Motor neuron (in vitro differentiated cells): ENCODE measurements at places on chromosomes 12 and 14. TPM values are rescaled to one million over a fixed set of nuclear protein-coding genes. Genes with fewer than 3 reads are reported as not detected.

DNA sequence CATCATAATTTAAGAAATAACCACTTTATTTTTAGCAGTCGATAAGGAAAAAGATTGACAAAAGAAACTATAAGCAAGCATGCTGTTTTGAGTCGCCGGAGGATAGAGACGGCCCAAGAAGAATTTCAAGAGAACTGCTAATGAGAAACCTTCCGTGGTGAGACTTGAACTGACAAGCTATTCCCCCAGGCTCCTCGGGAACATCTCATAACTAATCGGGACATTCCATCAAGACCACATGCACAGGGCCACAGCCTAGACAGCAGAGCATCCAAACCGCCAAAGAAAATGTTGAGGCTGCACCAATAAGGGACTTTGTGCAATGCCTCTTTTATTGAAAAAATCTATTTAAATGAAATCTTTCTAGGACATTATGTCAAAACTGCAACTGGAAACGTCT lies 51.0 kb downstream of the YEATS4 start:
- ATAC-seq: no peak

The SMAGP gene
- 2.9 and 3.0 TPM in 2 replicates for total RNA-seq

DNA sequence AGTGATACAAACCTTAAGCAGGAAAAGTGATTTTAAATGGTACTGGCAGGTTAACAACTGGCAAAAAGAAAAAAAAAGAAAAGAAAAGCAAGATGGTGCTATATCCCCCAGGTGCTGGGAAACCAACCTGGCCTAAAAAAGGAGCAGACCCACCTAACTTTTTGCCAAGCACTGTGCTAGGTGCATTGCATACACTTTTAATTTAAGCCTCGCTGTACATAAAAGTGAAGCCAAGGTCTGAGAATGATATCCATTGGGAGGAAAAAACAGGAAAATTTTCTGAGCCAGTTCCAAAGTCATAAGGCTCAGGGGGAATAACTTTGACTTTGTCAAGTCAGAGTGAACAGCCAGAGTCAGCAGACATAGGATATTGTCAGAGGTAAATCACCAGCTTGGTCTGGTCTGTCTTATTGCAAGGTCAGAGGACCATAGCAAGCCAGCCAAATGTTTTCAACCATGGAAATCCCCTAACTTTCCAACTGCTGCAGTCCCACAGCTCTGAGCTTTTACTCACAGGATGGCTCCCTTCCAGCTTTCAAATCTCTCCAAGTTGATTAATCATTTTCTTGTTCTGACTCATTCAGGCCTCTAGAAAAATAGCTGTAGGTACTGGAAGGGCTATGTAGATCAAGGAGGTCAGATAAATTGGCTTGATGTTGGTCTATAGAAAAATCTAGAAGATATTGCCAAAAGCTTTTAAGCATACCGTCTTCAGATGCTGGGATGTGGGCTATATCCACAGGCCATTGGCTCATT lies 412.9 kb downstream of the RAD51B start:
- ATAC-seq: peak; percentile 96

The RNASE7 gene
- 0.19 and 0.29 TPM in 2 replicates for total RNA-seq

GRCh38 chr12:120710031-120710804 lies at the start of gene UNC119B:
UNC119B (plus strand) TSS chr12:120710458; CDS start chr12:120710475, 17 bp downstream.
- ATAC-seq: peak; percentile 86

The ASIC1 gene
- total RNA-seq: 0.98 and 1.3 TPM in 2 replicates

GRCh38 chr12:57138526-57139272 lies 8.7 kb downstream of the LRP1-AS start:
- ATAC-seq: no peak

- no peak for ATAC-seq
Observed at GRCh38 chr12:21541773-21542172, 15.7 kb downstream of the SPX start.

The TMEM132D gene
- 3.8 and 4.3 TPM in 2 replicates for total RNA-seq

DNA sequence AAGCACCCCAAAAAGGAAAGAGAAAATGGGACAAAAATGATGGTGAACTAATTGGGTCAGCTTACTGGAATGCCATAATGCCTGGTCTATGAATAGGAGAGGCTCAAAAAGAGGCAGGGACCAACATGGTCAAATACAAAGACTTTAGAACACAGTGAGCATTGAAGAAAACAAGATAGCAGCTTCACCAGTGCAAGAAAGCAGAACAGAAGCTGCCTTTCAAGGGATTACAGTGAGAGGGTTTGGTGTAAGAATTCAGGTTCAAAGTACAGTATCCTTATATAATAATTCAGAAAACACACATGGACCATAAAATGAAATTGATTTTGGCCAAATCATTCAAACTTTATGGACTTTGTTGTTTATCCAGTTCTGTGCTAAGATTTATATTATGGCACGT lies 162.1 kb downstream of the NAV3 start:
- no peak for ATAC-seq

DNA sequence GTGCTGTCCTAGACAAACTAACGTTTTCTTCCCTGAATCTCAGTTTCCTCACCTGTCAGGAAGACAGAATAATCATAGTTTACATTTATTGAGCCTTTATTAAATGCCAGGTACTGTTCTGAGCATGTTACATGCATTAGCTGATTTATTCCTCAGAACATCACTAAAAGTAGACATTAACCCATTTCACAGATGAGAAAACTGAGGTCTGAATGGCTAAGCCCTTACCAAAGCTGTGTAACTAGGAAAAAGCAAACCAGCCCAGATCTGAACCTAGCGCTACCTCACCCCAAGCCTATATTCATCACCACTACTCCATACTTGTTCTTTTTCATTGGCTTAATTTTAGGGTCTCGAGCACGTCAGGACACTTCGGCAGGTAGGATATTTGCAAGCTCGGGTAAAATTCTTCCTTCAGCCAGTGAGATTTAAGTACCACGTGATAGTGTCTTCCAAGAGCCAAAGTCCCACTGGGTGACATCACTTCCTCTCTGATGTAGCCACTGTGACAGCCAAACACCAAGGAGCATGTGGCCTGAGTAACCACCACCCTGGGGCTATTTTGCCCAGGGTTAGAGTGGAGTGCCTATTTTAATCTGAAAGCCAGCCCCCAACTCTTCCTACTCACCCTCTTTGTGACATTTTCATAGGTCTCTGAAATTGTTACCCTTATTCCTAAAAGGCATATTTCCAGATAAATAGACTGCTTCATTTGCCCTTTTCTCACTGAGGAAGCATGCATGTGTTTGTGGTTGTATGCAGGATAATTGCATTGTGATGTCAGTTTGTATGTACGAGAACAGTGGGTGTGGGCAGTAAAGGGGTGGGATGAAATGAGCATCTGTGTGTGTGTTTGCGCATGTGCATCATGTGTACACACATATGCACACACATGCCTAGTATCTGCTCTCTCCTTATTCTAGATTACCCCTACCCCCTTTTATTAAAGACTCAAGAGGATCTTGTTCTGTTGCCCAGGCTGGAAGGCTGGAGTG lies 62.2 kb upstream of the WSCD2 start:
- no peak for ATAC-seq

The PCED1B gene
- 0.05 TPM in 1 of 2 replicates, not detected in the other for total RNA-seq

The FSCB gene
- total RNA-seq: 0.05 and 0.13 TPM in 2 replicates

GRCh38 chr14:102314242-102315011 lies 5.1 kb upstream of the ZNF839 start:
- ATAC-seq: peak; percentile 64

GRCh38 chr14:72776701-72777261 lies 117.1 kb downstream of the DPF3 start:
- ATAC-seq: peak; percentile 25

DNA sequence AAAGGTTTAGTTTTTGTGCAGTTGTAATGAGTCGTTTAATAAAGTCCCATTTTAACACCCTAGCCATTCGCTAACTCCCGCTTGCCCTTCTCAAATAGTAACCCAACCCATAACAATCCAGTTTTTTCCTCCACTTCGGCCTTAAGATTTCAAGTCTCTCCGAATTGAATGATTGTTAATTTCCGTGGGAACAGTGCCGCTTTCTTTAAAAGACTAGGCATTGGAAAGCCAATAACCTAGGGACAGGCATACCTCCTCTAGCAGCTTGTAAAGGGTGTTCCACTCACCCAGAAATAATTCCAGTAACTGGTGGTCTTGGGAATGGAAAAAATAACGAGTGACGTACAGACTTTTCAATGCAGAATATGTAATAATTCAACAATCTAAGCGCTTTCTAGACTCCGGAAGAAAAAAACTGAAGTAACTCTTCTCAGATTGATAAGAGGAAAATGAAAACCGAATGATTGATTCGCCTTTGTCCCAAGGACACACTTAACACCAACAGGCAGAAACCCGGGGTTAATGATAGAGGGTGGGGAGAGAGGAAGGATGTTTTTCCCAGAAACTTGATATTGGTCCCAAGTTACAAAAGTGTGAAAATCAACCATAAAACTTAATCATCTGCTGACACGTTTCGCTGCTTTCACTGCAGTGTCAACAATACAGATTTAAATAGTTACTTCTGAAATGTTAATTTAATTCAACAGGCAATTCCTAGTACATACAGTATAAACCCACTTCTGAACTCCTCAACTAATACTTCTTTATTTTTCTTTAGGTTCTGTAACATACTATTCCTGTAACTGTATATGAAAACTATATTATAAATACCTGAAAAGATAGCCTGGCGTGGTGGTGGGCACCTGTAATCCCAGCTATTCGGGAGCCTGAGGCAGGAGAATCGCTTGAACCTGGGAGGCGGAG lies 1.0 kb upstream of the SINHCAF start:
- peak; percentile 1 for ATAC-seq

DNA sequence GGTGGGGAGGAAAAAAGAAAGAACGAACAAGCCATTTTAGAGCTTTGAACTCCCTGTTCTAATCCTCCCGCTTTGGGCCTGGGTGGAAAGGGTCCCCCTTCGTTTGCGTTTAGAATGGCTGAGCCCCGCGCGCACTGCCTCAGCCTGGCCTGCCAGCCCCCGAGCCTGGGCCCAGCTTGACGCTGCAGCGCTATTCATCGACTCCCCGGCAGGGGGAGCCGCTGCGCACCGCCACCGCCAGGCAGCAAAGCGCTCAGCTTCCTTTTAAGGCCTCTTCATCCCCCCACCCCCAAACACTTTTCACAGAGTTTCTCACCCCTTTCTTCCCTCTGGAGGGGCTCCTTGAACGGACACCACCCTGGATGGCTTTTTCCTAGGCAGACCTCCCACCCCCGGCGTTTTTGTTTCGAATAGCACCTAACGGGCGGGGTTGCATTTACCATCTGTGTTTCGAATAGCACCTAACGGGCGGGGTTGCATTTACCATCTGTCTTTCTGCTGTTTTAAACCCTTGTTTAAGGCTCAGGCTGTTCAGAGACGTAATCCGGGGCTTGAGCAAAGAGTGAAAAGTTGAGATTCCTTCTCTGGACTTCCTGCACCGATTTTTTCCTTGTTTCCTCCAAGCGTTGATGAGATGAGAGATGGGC lies 56.4 kb upstream of the PIWIL1 start:
- ATAC-seq: no peak

The ZNF891 gene
- total RNA-seq: 6.4 and 6.5 TPM in 2 replicates

- ATAC-seq: no peak
Observed at GRCh38 chr12:85422762-85423161, 142.7 kb downstream of the ALX1 start.

GRCh38 chr14:104094709-104095425 lies 9.4 kb downstream of the ASPG start:
- peak; percentile 84 for ATAC-seq

The CLBA1 gene
- total RNA-seq: 13.3 and 14.7 TPM in 2 replicates

- ATAC-seq: no peak
Observed at GRCh38 chr14:70845601-70846000, 36.3 kb upstream of the MAP3K9 start.

DNA sequence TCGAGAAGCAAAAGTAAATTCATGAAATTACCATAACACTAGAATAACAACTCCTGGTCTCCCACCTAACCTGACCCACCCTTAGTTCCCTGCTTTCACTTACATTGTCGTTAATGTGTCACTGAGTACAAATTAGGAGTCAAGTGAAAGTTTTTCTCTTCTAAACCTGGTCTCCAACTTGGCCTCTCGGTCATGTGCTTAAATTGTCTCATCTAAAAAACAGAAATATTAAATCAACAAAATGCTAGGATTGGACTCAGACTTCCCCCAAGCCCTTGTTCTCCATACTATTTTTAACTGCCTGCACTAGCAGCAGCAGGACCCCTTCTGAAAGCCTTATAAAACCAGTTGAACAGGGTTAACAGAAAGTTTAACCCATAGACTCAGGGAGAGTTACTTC lies 1.8 kb upstream of the BTG1 start:
- ATAC-seq: no peak

The ARMH4 gene
- 1.5 and 2.3 TPM in 2 replicates for total RNA-seq

- no peak for ATAC-seq
Observed at GRCh38 chr12:96045566-96045965, 10.2 kb upstream of the LTA4H start.

DNA sequence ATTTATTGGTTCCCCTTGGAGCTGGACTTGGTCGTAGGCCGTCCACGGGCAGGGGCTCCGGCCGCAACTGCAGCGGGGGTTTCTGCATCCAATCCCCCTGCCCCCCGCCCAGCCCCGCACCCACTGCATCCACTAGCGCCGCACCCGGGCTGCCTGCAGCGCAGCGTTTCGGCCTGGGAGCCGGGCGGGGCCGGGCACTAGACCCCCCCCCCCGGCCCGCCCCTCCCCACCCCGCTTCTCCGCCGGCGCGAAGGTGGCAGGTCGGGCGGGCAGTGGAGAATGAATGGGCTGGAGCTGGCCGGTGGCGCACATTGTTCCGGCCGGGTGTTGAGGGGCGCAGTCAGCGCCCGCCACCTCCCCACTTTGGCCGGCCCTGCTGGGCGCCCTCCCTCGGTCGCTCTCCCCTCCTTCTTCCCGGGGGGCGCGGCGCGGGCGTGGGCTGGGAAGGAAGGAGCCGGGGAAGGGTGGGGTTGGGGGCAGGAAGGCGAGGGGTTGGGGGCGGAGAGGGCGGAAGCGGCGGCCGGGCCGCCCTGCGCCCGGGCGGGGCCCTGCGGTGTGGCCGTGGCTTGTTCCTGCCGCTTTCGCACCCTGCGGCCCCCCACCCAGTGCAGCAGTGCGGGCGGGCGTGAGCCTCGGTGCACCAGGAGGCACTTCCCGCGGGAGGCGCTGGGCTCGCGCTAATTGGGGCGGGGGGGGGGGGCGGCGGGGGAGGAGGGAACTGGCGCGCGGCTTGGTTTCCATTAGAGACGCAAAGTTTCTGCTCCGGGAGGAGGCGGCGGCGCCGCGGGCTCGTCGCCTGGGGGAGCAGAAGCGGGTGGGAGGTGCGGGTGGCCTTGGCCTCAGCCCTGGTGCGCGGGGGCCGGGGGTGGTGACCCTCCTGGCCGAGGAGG lies 841 bp downstream of the CALM1 start:
- ATAC-seq: peak; percentile 25

GRCh38 chr14:69931960-69932359 lies 52.7 kb downstream of the SMOC1 start:
- ATAC-seq: no peak

GRCh38 chr12:93107514-93108312 lies 178.6 kb upstream of the EEA1 start:
- no peak for ATAC-seq

GRCh38 chr12:71556448-71556847 lies 107.2 kb downstream of the ZFC3H1 start:
- ATAC-seq: peak; percentile 68

The POTEM gene
- not detected in 2 replicates for total RNA-seq

GRCh38 chr12:12686925-12687324 lies 9.1 kb downstream of the GPR19 start:
- ATAC-seq: no peak

The SPIC gene
- total RNA-seq: 0.50 TPM in 1 of 2 replicates, not detected in the other

The P3H3 gene
- total RNA-seq: 17.3 and 17.4 TPM in 2 replicates

The FBXO21 gene
- total RNA-seq: 42.6 and 43.6 TPM in 2 replicates

GRCh38 chr12:93922583-93923006 lies 225.8 kb upstream of the PLXNC1 start:
- ATAC-seq: no peak
